NCI-H1417 (cell line): ENCODE measurements at places on chromosomes 5 and 9.

DNA sequence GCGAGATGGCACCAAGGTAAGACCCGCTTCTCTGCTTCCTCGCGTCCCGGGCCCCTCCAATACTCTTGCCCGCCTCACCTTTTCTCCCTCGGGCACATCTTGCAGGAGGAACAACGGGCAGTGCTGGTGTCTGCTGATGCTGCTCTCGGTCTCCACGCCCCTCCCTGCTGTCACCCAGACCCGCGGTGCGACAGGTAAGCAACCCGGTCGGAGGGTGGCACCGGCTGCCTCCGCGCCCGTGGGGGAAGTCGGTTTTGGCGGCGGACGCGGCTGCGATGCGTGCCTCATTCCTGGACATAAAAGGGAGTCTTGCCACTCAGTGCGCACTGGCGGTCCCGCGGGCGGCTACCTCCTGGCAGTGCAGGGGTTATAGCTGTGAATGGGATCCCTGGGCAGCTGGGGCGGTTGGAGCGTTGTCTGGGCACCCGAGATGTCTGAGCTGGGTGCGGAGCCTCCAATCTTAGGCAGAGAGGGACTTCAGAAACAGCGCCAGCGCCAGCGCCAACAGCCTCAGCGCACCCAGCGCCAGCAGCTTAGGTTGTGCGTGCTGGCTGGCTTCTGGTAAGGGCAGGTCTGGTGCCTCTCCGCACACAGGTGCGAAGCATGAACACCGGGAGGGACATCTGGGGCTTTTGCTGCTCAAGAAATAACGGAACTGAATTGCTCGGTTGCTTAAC, 488 bp downstream of the COL15A1 start:
- peak; percentile 76 for DNase-seq

GRCh38 chr9:82498541-82499317, 510.2 kb downstream of the SPATA31D1 start:
- DNase-seq: no peak

DNA sequence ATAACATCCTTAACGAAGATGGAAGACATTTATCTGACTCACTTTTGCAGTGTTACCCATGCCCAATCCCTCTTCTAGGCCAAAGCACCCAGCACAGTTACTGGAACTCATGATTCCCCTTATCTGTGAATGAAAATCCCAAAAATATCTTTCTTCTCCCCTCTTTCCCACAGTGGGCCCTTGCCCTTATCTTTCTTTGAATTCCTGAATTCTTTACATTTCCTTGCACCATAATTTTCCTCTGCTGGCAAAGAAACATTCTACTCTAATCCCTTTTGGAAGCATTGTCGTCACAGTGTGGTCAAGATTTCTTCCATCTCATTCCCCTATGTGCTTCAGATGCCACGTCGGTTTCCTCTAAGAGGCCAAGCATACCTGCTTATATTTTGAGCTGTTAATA, 135.9 kb upstream of the LIFR start:
- no peak for DNase-seq

DNA sequence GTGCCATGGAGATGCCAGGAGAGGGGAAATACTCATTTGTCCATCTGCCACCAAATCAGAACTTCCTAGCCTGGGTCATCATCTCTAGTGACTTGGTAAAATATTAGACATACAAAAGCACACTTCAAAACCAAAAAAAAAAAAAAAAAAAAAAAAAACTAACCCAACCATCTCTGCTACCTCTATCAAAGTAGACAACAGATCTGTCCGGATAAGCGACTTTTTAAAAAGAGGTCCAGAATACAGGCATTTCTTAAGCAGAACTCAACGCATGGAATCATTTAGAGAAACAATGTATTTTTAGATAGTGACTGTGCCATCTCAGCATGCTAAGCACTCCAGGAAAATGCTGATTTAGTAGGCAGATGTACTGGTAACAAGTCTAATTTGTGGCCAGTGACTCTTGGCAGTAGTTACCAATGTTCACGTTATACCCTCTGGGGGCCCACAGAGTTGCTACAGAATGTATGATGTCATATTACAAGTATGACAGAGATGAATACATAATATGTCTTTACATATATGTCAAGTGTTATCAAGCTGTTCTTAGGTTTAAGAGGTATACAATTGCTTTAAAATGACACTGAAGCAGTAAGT, 107.8 kb downstream of the SMIM23 start:
- peak; percentile 1 for DNase-seq

GRCh38 chr5:138932171-138932810, 57.2 kb upstream of the LRRTM2 start:
- peak; percentile 0 for DNase-seq

DNA sequence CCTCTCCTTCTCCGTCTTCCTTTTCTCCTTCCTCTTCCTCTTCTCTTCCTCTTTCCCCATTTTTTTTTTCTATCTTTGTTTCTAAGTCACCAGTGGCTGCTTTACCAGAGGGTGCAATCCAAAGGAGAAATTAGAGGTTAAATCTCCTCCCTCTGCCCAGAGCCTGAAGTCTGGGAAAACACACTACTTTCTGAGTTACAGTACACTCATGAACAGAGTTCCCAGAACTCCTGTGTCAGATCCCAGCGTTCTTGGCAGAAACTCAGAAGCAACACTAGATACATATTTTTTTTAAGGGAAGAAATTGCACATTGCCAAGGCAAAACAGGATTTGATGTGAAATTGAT, 189.0 kb downstream of the SNCAIP start:
- no peak for DNase-seq

- DNase-seq: no peak
These were observed 147.5 kb downstream of the CAVIN4 start for GRCh38 chr9:100725371-100725770.

GRCh38 chr9:93776256-93776655, 178.9 kb downstream of the BARX1 start:
- no peak for DNase-seq

- DNase-seq: no peak
These were observed 49.1 kb downstream of the NXNL2 start for GRCh38 chr9:88583901-88584596.

- DNase-seq: no peak
These were observed 152.5 kb downstream of the DMRT2 start for GRCh38 chr9:1202512-1203280.

DNA sequence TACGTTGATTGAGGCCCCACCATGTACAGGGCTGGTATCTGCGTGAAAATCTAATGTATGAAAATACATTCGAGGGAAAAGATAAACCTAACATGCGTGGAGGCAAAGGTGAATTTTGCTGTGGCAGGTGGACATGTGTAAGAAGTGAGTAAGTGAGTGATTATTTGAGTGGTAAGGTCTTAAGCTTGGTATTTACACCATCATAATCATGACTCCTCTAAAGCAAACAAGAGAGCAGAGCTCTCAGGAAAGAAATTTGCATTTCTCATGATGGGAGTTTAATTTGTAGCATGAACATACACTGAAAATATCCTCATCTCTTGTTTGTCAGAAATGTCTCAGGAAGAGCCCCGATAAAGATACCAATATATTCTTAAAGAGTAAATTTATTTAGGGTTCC, 260.6 kb downstream of the PSAT1 start:
- DNase-seq: no peak

- DNase-seq: peak; percentile 25
These were observed 46.5 kb downstream of the NEK6 start for GRCh38 chr9:124304285-124304684.

DNA sequence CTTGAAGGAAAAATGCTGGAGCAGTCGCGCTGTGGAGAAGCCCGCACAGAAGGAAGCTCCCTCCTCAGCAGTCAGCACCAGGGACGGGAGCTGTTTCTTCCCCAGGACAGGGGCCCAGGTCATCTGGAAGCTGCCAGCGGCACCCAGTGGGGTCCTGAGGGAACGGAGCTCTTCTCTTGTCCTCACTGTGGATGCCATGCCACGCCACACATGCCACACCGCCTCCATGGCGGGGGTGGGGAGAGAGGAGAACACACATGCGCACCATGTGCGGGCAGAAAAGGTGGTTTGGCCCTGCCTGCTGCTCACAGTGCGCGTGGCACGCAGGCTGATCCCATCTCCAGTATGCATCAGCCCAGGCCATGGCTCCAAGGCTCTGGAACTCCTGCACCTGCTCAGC, 41.7 kb upstream of the ZNF354B start:
- DNase-seq: no peak

DNA sequence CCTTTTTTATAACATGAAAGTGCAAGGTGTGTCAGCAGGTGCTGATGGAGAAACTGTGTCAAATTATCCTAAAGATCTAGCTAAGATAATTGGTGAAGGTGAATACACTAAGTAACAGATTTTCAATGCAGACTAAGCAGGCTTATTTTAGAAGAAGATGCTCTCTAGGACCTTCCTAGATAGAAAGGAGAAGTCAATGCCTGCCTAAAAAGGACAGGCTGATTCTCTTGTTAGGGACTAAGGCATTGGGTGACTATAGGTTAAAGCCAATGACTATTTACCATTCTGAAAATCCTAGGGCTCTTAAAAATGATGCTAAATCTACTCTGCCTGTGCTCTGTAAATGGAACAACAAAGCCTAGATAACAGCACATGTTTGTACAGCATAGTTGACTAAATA, 1682.4 kb downstream of the MAT2B start:
- DNase-seq: no peak

DNA sequence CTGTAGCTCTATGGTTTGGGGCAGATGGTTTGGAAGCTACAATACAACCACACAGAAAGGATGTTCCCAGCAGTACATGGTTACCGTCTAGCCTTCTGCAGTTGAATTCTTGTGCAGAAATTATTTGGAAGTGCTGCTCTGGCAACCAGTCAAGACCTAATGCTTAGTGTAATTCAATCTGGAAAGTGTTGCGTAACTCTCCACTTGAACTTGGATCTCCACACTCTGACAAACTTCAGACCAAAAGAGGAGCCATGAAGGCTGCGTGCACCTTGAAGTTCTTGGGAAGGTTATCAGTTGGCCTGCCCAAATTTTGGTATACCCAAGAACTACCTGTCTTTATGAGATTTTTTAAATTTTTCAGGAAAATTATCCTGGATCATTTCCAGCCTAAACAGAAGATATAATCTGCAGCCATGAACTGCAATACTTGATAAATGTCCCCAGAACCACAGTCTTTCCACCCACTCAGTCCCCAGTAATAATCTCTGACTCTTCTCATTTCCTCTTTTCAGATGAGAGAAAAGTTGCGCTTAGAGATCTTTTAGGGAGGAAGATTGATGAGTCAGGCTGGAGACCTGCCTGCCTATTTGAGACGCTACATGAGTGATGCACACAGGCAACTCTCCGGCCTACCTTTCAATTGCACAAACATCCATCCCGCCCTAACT, 159.9 kb downstream of the FANCC start:
- no peak for DNase-seq

DNA sequence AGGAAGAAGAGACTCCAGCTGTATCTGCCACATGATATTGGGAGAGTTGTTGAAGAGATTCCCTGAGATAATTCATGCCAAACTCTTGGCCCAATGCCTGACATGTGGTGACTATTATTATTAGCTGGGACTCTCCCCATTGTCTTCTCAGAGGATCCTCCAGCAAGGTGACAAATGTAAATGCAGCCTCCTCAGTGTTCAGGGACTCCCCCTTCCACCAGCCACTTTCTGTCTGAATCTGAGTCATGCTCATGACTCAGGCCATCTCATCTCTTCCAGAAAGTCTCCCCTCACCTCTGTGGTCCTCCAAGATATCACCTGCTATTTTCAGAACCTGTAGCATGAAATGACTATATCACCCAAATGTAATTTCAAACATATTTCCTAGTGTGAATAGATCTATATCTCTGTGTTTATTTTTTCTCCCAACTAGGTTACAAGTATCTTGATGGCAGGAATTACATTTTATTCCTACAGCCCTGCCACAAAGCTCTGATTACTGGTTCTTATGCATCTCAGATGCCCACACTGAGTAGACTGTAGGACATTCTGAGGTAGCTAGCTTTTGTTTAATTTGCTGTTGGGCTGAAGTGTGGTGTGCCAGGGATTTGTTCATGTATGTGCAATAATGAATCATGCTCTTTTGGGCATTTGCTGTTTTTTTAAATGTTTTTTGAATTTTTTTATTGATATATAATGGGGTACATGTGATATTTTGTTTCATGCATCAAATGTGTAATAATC, 126.6 kb upstream of the IL12B start:
- no peak for DNase-seq

- DNase-seq: no peak
These were observed 247.4 kb upstream of the CHD1 start for GRCh38 chr5:99176186-99176585.

- DNase-seq: no peak
These were observed 169.2 kb downstream of the SAXO1 start for GRCh38 chr9:18863791-18864190.

DNA sequence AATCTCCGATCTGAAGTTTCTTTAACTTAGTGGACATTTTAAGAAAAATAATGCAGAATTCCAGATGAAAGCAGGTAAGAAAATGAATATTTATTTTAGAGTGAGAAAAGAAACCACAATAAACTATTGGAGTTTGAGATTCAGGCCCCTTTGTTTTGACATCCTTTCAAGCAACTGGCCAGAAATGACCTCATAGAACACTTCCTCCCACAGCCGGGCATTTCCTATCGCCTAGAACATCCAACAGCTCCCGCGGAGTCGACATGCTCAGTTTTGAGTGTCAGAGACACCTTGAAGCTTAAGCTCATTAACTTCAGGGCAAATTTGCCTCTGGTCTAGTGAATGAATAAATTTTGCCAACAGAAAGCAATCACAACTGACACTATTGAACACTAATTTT, 369.2 kb downstream of the TLE4 start:
- no peak for DNase-seq

GRCh38 chr9:60546406-60546805, 367.8 kb upstream of the SPATA31A5 start:
- no peak for DNase-seq

GRCh38 chr5:88826646-88827585, 56.1 kb downstream of the MEF2C start:
- no peak for DNase-seq

DNA sequence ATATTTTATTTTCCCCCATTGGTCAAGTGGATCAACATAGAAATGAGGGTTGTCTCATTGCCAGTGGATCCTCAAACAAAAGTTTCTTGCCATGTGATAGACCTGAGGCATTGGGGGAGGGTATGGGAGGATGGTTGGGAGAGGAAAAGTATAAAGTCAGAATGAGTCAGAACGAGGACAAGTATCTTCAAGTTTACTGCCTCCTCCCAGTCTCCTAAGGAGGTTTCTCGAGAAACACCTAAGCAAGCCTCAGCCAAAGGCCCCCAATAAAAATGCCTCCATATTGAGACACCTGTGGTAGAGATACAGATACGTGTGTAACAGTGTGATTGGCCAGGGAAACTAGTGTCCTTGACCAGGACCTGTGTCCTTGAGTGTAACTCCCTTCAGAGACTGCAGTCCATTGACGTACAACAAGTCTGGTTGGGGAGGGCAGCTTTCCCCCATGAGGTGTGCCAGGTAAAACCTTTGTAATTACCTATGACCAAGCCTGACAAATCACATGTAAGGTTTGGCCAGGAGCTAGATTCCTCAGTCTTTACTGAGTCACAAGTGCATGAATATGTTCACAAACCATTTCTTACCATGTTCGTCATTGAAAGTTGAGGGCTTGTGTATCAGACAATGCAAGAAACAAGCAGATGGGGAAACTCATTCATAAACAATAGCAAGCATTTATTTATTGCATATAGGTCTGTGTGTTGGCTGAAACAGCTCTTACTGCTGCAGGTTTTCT, 198.6 kb upstream of the SH3GL2 start:
- no peak for DNase-seq
